ENCODE measurements at places on chromosomes 12 and 14.

DNA sequence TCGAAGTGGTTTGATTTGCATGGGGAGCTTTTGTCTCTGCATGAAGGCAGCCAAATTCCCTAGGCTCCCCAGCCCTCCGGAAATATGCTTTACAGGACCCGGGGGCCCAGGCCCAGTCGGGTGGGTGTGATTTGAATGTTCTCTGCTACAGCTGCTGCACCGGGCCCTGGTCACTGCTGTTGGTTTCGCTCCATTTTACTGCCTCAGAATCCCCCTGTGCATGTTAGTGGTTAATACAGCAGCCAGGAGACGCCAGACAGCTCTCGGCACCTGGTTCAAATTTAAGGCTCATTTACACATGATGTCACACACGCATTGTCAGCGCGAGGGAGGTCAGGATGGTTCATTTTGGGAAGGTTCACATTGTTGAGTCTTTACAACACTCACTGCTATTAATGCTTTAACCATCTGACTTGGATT is 99.6 kb downstream of the SLC38A6 start:
- no peak for DNase-seq

DNA sequence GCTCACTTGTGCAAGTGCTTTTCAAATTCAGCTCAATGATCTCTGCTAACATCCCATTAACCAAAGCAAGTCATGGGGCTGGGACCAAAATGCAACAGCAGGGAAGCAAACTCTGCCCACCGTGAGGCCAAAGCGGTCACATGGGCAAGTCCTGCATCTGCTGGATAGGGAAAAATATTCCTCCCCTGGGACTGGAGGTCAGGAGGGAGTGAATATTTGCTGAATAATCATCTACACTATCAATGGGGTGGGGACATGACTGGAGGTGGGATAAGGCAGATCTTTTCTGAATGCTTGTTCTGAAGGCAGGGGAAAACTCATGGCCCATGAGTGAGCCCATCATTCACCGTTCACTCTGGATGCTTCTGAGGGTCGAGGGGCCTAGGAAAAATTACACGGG is 45.1 kb upstream of the VRK1 start:
- DNase-seq, result no peak

GRCh38 chr12:7716381-7716780 is 5.1 kb downstream of the DPPA3 start:
- no peak for DNase-seq

GRCh38 chr12:59734371-59734770 is 138.5 kb downstream of the SLC16A7 start:
- no peak for DNase-seq

- no peak for DNase-seq
These were observed 36.3 kb upstream of the NTF3 start for GRCh38 chr12:5395443-5396271.

DNA sequence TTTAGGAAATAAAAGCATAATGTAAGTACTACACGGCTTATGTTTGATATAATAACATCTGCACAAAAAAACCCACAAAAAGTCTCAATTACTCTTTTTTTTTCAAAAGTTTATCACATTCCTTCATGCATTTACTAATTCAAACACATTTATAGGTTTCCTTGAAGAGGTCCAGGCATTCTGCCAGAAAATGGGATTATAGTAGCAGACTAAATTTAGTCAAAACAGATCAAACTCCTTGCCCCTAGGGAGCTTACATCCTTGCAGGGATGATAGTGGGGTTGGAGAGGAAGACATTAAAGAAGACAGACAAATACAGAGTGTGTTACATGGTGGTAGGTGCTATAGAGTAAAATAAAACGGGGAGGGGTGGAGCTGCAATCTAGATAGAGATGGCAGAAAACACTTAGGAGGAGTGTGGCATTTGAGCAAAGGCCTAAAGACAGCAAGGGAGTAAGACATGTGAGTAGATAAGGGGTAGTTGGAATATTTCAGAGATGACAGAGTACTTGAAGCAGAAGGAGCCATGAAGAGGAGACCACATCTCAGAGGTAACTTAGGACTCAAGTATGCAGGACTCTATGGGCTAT is 266.9 kb downstream of the PPFIA2 start:
- no peak for DNase-seq

- no peak for DNase-seq
These were observed 75.9 kb upstream of the FBRSL1 start for GRCh38 chr12:132413931-132414588.

DNA sequence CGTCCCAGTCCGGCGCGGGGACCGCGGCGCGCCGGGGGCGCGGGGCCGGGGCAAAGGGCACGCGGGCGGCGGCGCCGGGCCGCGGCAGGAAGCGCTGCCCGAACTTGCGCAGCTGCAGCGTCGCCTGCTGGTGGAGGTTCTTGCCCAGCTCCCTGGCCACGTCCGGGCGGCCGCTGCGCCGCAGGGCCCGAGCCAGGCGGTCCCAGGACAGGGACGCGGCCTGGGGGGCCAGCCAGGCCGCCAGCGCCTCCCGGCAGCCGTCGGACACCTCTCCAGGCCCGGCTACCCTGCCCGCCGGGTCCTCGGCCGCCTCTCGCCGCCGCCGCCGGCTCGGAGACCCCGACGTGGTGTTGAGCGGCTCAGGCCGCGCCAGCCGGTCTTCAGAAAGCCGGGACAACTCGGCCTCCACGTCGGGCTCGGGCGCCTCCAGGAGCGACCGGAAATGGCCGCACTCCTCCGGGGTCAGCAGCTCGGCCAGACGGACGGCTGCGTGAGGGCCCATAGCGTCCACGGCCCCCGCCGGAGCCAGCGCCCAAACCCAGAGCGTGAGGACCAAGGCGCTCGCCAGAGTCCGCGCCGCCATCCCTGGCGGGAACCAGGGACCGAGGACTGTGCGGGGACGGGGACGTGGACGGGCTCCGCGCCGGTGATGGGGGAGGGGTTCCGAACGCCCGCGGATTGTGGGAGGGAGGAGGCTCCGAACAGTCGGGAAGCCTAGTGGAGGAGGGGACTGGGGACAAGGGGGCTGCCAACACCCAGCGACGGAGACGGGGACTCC is 34.0 kb downstream of the FIGNL2 start:
- no peak for DNase-seq

- DNase-seq, result no peak
These were observed 3.1 kb downstream of the MAP3K12 start for GRCh38 chr12:53495903-53496751.

DNA sequence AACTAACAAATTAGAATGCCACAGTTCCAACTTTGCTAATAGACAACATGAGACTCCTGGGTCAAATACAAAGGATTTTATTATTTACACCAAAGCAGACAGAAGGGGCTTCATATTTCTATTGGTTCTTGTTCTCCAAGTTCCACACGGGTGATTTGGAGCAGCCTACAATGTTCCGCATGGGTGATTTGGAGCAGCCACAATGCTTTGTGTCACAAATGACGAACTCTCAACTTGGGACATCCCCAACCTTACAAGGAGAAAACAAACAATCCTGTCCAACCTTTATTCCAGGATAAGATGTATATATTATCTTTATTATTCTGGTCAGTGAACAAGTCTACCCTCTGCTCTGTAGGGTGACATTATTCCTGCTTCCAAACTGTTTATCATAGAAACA is 694.3 kb upstream of the MGAT4C start:
- no peak for DNase-seq

GRCh38 chr14:103013028-103013427 is 44.3 kb downstream of the CDC42BPB start:
- no peak for DNase-seq

GRCh38 chr14:98769326-98769725 is 502.7 kb downstream of the BCL11B start:
- no peak for DNase-seq

DNA sequence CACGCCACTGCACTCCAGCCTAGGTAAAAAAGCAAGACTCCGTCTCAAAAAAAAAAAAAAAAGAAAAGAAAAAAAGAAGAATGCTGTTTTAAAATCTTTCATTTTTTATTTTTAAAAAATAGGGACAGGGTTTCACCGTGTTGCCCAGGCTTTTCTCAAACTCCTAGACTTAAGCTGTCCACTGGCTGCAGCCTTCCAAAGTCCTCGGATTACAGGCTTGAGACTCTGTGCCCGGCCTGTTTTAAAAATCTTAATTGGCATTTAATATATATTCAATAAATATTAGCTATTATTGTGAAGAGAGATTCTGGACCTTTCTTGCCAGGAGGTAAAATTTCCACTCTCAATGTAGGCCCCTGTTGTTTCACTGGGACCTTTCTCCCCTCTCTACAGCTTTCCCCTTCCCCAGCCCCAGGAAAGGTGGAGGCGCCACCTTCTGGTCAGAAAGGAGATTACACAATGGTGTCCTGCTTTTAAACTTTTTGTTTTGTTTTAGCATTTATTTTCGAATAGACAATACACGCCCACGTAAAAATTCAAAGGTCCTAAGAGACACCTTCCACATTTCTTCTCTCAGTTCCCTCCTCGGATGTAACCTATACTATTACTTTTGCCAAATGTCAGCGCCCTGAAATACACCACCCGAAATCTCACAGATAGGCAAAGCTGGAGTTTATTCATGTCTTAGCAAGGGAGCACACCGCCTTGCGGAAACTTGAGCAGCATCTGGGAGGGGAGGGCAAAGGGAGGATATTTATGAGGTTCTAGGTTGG is 23.8 kb upstream of the PHC1 start:
- no peak for DNase-seq

DNA sequence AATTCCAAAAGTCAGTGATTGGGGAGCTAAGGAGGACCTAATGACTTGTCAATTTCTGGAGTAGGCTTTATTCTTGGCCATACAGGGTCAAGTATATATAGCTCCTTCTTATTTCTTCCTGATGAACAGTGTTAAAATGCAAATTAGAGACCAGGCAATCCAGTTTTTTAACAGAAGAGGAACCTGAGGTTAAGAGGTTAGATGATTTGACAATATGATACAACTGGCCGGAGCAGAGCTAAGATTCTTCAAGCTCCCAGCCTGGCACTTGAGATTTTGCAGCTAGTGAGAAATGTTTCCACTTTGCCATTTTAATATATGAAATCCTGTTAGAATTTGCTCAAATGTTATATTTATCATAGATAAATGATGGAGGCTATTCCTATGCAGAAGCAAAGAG is 204.0 kb downstream of the SSPN start:
- no peak for DNase-seq

DNA sequence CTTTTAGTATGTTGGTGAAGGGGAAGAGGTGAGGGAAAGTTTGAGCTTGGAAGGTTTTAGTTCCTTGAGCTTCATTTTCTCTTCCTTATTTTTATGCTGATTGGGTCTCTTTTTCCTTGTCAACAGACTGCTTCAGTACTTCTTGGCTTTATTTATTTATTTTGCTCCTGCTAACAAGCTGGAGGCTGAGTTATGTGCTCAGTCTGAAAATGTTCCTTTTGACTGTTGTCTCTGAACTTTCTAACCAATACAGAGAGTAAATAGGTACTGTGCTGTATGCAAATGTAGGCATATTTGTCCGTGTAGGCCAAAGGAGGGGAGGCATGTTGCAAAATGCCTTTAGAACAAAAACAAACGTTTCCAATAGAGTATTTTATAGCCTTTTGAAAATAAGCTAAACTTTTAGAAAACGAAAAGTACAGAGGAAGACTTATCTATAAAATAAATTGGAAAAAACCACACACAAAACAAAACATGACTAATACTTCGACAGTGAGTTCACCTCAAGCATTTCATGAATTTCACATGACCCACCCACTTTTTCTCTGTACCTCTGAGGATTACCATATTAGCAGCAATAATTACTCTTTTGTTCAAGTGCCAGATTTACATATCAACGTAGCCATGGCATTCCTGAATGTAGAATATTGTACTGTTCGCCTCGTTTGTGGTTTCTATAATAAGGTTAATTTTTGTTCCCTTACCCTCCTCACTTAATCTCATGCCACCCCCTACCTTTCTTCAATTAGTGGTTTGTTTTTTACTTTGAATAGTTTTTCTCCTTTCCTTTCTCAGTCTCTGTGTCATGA is 4.7 kb upstream of the CREBL2 start:
- DNase-seq, result no peak

- no peak for DNase-seq
These were observed 58.7 kb downstream of the ITPK1 start for GRCh38 chr14:93056840-93057585.

GRCh38 chr12:32501835-32502333 is 102.5 kb downstream of the FGD4 start:
- DNase-seq, result peak; percentile 89

DNA sequence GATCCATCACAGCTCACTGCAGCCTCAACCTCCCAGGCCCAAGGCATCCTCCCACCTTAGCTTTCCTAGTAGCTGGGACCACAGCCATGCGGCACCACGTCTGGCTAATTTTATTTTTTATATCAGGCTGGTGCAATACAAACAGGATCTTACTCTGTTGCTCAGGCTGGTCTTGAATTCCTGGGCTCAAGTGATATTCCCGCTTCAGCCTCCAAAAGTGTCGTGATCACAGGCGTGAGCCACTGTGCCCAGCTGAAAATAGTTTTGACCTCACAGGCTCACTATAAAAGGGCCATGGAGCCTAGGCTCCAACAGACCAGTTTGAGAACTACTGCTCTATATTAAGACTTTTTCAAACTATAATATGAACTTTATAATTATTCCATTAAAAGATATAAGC is 37.3 kb downstream of the SNX6 start:
- DNase-seq, result no peak

DNA sequence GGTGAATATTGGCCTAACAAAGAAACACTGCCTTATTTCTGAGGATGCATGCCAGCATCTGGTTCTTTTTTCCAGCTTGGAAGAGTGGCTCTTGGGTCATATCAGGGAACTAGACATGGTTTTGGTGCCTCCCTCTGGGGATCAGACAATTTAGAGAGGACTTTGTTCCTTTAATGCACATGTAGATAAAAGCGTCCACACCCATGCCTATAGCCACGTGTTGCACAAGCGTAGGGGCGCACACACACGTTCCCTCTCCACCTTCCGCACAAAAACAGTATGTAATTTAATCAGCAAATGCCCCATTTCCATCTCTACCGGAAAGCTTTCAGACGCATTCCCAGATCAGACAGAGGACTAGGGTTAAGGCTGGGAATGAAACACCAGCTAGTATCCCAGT is 61.7 kb upstream of the RIC8B start:
- no peak for DNase-seq

DNA sequence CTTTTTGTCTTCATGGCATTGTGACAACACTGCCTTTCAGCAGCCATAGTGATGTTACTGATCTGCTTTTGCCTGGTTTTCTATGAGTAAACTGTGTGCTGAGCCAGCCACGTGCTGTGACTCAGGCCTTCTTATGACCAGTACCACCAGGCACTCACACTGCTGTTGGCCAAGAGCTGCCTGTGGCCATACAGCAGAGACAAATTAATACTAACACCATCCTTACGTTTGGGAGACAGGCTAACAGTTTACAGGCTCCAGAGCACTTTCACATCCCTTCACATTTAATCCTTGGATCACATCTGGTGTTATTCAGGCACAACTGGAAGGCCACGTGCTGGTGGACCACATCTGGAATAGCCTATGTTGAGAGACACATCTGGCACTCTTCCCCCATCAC is 377.9 kb downstream of the CCDC91 start:
- DNase-seq, result no peak
